Head of caudate nucleus (tissue), 42 donors: ENCODE measurements at places on chromosomes 3 and 15.

DNA sequence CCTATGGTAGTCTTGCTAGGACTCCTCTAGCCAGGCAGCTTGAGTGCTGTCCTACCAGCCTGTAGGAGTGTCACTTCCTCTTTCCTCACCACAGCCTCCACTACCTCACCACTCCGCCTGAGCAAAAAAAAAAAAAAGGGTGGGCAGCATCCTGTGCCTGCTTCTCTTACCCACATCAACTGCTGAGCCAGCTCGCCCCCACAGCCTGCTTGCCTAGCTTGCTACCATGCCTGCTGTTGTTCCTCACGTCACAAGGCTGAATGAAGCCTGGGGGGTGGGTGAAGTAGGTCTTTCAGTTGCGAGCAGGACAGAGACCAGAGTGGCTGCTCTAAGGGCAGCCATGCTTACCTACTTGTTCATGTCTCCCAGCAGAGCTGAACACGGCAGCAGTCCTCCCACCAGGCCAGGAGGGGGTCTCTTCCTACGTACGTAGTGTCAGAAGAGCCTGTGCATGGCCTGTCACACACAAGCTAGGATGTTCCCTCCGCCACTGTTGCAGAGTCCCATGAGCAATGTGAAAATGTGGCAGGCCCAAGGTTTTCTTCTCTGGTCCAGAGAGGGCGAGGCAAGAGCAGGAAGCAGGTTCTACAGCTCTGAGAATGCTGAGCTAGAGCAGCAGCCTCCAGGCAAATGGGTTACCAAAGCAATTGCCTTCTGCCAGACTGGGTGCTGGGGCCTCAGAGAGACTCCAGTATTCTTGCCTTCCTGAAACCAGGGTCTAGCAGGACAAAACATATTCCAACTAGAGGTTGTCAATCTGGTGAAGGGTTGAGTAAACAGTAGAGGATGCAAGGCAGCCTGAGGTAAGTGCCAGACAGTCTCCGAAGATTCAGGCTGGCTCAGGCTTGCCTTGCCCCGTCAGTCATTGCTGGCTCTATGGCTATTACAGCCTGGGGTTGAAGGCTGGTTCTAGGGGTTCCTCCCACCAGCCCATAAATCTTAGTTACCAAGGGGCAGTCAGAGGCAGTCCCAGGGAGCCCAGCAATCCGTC lies 8.1 kb downstream of the PPM1M start:
- DNase-seq, result peak; percentile 78

GRCh38 chr15:68981941-68982340 lies 32.6 kb upstream of the NOX5 start:
- DNase-seq, result no peak

GRCh38 chr3:45135959-45136358 lies 10.2 kb downstream of the CDCP1 start:
- DNase-seq, result no peak

- DNase-seq, result no peak
Observed at GRCh38 chr15:52359722-52360121, 64.1 kb upstream of the MYO5C start.

DNA sequence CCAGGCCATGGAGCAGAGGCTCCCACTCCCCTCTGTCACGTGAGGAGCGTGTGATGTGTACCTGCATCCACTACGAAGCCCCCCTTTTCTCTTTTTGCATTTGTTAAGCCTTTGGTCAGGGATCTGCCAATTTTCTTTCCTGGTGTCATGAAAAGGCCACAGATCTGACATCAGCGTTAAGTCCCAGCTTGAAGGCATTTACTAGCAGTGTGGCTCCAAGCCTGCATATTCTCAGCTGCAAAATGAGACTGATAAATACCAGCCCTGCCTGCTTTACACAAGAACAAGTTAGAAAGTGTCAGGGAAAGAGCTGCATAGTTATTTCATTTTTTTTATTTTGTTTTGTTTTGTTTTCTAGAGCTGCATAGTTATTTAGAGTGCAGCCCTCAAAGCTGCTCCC lies 2.3 kb upstream of the ANKRD63 start:
- no peak for DNase-seq

DNA sequence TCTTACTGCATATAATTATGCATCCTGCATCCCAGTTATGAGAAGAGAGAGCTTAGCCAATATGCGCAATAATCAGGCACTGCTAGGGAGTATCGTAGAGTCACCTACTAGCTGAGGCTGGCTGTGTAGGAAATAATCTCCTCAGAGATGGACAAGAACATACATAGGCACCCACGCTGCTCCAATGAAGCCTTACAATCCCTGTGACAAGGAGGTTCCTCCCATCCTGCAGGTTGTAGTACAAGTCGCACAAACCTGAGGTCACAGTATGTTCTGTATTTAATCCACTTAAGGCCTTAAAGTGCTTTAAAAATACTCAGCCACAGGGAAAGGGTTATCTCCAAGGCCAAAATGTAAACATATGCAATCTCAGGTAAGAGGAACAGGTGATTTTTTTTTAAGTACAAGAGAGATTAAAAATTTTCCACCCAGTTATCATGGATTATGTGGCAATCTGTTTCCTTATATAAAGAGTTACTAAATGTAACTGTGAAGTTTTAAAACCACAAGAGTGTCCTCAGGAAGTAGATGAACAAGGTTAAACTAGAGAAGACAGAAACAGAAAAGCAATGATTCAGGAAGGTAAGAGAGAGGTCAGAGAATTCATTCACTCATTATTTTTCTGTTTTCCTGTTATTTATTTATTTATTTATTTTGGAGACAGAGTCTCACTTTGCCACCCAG lies 7.5 kb upstream of the COLQ start:
- no peak for DNase-seq

DNA sequence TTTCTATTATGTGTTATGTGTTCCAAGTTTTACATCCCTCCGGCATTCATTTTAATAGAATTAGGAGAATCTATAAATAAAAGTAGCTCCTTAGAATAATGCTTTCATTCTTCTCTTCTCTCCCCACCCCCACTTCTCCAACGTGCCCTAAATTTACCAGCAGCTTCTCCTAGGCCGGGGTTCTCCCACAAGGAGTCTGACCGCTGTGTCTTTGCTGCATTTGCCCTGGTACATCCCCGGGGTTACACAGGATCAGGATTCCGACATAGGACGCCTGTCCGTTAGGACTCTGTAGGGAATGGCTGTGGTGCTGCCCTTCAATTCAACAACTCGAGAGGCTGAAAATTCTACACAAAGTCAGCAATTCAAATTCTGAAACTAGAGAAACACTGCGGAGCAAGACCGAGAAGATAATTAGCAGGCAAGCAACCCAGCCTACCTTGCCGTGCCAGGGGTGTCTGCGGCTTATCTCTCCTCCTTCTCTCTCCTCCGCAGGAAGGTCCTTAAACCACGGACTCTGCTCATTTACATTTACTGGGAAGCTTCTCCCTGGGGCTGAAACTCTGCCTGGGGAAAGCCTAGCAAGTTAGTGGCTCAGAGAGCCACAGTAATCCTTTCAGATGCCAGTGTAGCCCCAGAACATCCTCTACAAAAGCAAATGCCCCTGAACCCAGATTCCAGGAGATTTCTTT lies 18.8 kb downstream of the PCSK6 start:
- peak; percentile 17 for DNase-seq

- DNase-seq, result no peak
Observed at GRCh38 chr3:150064971-150065370, 94.3 kb upstream of the PFN2 start.

- DNase-seq, result no peak
Observed at GRCh38 chr15:78325092-78325843, 14.9 kb upstream of the CRABP1 start.

- no peak for DNase-seq
Observed at GRCh38 chr3:26997226-26997625, 372.0 kb downstream of the NEK10 start.

GRCh38 chr3:133136114-133137041 lies 98.2 kb downstream of the TMEM108 start:
- DNase-seq, result no peak

DNA sequence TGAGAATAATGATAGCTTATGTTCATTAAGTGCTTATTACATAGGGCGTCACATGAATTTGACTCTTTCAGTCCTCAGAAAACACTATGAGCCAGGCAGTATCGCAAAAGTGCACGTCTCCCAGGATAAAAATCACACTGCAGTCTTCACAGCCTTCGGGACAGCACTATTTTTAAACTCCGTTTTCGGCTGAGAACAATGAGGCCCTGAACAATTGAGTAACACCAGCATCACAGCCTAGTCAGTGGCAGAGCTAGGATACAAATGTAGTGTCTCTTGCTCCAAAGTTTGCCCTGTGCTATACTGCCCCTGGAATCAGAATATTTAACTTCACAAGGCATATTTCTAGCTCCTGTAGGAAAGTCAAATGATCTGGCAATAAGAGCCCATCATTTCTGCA lies 852.1 kb upstream of the SEMA6D start:
- no peak for DNase-seq

DNA sequence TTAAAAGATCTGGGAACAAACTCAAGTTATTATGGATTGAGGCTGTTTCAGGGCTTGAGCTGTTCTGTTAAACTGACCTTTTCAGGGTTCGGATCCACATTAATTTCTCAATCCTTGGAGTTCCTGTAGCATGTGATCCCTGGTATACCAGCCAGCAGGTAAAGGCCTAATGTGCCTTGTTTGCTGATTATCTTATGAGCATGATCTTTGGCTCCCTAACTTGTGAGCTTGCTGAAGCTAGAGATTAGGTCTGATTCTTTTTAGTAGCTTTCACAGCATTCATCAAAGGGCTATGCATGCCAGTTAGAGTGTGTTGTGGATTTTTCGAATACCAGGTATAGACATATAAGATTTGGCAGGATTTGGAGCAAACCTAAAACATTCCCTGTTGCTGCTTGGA lies 10.3 kb downstream of the CORO2B start:
- DNase-seq, result no peak

- DNase-seq, result no peak
Observed at GRCh38 chr3:192875971-192876565, 41.6 kb downstream of the MB21D2 start.

- no peak for DNase-seq
Observed at GRCh38 chr3:30646181-30646876, 39.9 kb downstream of the TGFBR2 start.

- no peak for DNase-seq
Observed at GRCh38 chr15:70101459-70102113, 3.9 kb upstream of the TLE3 start.

DNA sequence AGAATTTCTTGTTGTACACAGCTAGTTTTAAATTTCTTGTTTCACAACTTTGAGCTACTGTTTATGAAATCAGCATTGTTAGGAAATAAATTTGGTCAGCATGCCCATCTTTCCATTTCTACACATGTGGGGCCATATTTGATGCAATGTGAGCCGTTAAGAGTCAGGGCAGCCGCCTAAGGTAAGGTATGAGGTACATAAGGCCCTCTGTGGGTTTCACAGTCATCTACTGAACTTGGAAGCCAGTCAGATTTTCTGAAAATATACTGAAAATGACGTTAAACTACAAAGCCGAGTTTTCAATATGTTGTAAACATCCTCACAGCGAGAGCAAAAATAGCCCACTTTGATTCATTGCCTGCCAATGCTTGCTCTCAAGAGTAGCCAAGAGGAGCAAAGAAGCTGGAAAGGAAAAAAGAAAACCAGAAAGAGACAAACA lies 94.7 kb upstream of the PDZRN3 start:
- no peak for DNase-seq

DNA sequence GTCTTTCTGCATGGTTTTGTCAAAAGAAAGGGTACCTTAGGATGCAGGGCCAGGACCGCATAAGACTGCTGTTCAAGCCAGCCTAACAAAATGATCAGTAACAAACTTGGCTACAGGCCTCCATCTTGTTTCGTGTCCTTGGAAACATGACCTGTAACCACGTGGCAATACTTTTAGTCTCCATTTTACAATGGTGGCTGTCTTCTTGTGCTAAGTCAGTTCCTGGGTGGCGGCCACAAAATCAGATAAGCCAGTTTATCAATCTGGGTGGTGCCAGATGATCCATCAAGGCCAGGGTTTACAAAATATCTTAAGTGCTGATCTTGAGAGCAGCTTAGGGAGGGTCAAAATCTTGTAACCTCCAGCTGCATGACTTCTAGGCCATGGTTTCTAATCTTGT lies 57.1 kb upstream of the GK5 start:
- no peak for DNase-seq

GRCh38 chr3:59573911-59574310 lies 524.1 kb upstream of the CFAP20DC start:
- DNase-seq, result peak; percentile 83

- no peak for DNase-seq
Observed at GRCh38 chr15:74141591-74141990, 11.2 kb downstream of the ISLR2 start.

DNA sequence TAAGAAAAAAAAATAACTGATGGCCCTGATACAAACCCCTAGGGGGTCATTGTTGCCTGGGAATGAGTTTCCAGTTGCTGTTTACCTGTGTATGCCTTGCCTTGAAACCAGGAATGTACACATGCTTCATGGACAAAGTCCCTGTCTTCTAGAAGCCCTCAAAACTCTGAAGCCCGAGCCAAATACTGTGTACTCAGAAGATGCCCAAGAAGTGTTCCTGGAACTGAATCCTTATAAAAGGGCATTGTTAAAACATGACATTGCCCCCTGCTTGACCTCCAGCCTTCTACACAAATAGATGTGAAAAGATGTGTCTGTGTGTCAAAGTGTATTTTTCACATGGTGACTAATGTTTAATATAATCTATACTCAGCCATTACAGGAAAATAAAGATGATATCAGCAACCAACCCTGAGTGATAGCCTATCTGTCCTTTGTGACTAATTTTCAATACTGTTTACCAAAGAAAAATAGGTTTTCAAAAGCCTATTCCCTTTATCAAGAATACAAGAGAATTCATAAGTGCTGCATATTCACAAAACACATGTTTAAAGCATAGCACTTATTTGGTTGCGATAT lies 325.9 kb downstream of the MECOM start:
- no peak for DNase-seq

- DNase-seq, result no peak
Observed at GRCh38 chr3:109228391-109229080, 87.8 kb downstream of the DPPA2 start.

DNA sequence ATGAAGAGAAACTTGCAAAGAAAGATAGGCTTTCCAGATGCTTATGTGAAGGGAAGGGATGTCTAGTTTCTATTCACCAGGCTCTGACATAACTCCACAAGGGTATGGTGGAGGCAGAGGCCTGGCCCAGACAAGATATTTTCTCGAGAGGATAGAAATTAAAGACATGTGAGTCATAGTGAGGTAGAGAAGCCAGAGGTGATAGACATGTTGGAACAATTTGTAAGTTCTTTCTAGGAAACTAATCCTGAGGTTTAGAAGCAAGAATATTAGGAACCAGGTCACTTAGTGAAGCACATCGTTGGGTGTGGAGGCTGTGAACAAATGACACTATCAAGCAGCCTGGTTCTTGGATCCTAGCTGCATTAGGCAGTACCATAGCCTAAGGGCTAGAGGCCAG lies 176.9 kb downstream of the BBX start:
- DNase-seq, result no peak

GRCh38 chr3:46215810-46216414 lies 7.8 kb upstream of the CCR1 start:
- DNase-seq, result no peak

- no peak for DNase-seq
Observed at GRCh38 chr3:157856078-157856939, 249.9 kb downstream of the SHOX2 start.

GRCh38 chr3:143608966-143609365 lies 239.3 kb downstream of the SLC9A9 start:
- DNase-seq, result no peak

- DNase-seq, result no peak
Observed at GRCh38 chr15:60001610-60002527, 2.2 kb upstream of the FOXB1 start.
